ENCODE measurements at places on chromosomes 11 and 22.

DNA sequence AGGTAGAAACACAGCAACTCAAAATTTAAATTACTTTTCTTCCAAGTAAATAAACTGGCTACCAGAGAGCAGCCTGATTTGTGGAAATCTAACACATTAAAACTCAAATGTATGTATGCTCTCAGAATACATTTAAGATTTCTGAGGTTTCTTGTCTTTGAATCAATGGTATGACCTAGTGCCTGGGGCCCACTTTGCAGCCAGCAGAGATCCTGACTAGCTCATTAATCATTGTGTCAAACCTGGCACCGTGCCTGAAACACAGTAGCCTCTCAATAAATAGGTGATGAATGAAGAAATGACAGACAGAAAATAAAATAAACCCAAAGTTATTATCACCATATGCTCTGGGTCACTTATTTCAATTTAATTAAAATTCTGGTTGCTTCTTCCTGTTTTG is 176.2 kb upstream of the FAT3 start:
- no peak for DNase-seq

DNA sequence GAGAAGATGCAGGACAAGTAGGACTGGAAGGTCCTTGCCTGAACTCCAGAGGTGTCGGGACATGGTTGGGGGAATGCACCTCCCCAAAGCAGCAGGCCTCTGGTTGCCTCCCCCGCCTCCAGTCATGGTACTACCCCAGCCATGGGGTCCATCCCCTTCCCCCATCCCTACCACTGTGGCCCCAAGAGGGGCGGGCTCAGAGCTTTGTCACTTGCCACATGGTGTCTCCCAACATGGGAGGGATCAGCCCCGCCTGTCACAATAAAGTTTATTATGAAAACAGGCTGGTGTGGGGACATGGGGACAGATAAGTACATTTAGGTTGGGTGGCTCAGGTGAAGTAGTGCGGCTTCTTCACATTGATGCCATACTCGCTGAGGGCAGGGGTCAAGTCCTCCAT is 1.4 kb downstream of the TAF10 start:
- no peak for DNase-seq

- no peak for DNase-seq
Measured at GRCh38 chr11:117914398-117914761, 14.8 kb downstream of the TMPRSS13 start.

DNA sequence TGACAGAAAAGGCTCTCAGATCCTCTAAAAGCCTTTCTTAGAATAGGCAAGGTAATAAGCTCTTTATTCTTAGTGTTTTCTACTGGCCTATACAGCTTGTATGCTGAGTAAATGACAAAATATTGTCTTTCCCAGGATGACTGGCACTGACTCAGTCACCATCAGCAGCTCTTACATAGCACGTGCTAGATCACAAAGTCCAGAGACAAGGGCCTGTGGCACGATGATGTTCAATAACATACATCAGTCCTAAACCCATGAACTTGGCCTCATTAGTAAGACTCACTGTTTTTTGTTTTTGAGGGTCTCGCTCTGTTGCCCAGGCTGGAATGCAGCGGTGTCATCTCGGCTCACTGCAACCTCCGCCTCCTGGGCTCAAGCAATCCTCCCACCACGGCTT is 42.7 kb downstream of the CELF1 start:
- DNase-seq, result no peak

DNA sequence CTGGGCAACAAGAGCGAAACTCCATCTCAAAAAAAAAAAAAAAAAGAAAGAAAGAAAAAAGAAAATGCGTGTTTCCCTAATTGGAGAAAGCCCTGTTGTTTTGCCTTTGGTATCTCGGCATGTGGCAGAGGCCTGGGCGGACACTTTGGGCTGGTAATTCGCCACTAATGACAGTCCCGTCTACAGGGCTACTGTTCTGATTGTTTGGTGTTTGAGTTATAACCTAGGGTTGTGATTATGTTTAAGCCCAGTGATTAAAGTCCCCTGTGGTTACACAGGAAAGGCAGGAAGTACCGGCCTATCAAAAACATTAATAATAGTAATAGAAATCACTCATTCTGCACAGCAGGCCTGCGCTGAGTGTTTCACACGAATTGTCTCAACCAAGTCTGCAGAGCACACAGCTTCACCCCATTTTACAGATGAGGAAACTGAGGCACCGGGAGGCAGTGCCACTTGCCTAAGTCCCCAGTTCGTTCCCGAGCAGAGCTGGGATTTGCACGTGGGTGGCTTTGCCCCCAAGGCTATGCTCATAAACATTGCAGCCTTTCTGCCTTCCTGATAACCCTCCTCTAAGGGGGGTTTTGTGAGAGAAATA is 39.1 kb upstream of the GRAMD4 start:
- no peak for DNase-seq

DNA sequence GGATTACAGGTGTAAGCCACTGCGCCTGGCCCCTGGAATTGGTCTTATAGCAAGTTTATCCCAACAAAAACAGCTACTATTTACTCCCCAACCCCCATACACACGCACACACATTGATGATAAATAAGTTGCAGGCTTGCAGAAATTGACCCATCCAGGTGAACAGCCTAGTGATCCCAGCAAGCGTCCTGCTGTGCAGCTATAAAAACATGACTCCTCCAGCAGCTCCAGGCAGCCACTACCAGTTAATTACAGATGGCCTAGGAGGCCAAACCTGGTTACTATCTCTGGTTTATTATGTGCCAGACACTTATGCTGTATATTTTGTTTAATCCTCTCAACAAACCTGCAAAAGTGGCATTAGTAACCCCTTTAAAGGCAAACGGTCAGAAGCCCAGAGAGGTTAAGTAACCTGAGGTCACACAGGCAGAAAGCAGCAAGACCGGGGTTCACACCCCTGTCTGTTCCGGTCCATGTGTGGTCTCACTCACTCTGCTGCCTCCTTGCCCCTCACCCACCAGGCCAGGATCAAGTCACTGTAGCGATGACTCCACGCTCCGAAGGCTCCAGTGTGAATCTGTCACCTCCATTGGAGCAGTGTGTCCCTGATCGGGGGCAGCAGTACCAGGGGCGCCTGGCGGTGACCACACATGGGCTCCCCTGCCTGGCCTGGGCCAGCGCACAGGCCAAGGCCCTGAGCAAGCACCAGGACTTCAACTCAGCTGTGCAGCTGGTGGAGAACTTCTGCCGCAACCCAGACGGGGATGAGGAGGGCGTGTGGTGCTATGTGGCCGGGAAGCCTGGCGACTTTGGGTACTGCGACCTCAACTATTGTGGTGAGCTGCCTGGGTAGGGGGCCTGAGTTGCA is 6.6 kb downstream of the F2 start:
- no peak for DNase-seq

DNA sequence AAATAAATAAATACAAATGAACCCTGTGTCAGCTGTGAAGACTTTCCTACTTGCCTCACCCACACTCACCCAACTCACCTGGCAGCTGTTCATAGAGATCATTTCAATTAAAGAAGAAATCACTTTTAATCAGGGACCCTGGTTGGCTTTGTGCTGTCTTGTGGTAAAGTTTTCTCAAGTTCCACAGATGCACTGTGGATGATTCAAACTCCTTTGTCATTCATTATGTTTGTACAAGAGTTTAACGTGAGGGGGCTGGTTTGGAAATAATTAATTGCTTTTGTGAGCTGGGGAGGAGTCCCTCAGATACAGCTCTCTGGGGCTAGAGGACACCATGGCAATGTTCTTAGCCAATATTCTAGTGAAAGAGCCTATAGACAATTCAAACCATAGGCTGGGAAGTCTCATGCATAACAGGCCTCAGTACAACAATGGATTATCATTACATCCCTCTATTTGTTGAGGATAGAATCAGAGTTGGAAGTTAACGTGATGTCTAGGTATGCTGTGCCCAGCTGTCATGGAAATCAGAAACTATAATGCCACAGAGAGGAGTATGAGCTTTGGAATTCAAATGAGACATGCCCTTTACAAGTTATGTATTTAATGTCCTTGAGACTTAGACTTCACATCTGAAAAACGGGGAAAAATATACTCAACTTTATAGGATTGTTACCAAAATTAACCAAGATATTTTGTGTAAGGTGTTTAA is 698.5 kb downstream of the KCNA4 start:
- no peak for DNase-seq

GRCh38 chr11:61332797-61333549 is at the start of the genes DDB1 and TKFC:
Gene DDB1 (minus strand): TSS chr11:61333105. CDS start chr11:61332968, 137 bp downstream.
Gene TKFC (plus strand): TSS chr11:61333228. CDS start chr11:61334729, 1,501 bp downstream.
- DNase-seq, result peak; percentile 99

GRCh38 chr22:38129856-38130255 is 19.4 kb upstream of the BAIAP2L2 start:
- no peak for DNase-seq

GRCh38 chr11:80849253-80849652 is 1408.4 kb upstream of the TENM4 start:
- no peak for DNase-seq

DNA sequence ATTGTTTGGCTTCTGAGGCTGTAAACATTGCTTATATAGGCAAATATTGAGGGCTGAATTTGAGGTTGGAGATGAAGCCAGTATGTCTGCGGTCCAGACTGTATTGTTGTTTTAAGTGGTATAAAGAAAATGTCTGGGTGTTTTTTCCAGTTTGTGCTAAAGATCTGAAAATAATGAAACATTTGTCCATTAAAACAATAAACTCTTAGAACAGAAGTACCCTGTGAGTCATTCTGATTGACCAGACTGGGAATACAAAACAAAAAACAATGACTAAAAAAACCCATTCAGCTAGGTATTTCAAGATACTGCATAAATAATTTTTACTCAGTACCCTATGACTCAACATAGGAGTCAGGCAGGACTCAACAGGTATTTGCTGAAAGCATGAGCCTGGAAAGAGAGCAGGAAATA is 20.4 kb downstream of the ALKBH8 start:
- no peak for DNase-seq

GRCh38 chr11:1881442-1882264 is 10.0 kb downstream of the PRR33 start:
- peak; percentile 65 for DNase-seq

DNA sequence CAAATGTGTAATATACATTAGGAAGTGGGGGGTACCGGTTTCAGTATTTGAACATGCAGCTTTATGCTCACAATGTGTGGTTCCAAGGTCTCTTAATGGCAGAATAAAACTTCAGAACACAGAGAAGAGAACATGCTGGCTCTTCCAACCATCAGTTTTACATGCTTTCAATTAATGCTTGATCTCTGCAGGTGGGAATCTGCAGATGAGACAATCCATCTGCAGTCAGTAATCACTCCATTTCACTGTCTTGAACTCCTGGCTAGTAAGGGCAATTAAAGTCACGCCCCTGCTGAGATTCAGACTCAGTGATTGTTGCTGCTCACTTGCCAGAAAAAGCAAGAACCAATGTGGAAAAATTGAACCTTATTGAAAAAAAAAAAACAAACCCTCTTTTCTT is 945.7 kb downstream of the DLG2 start:
- DNase-seq, result no peak

- no peak for DNase-seq
Measured at GRCh38 chr11:110262072-110262403, 34.4 kb downstream of the RDX start.

- DNase-seq, result no peak
Measured at GRCh38 chr11:111633248-111633647, 31.0 kb downstream of the SIK2 start.

DNA sequence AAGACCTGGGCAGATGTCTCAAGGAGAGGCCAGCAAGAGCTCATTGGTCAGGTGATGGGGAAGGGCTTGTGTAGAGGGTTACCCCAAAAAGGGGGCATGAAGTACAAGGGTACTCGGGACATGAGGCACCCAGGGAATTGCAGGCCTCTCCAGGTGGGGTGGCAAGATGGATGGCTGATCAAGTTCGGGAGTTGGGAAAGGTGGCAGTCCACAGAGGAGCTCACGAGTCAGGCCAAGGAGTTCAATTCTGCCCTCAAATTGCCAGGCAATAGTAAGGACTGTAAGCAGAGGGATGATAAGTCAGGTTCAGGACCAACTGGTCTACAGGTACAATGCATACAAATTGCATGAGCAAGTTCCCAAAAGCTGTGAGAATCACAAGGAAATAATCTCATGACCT is 42.3 kb upstream of the SLC25A1 start:
- DNase-seq, result no peak

GRCh38 chr11:1335811-1336761 is 26.7 kb upstream of the TOLLIP start:
- no peak for DNase-seq

DNA sequence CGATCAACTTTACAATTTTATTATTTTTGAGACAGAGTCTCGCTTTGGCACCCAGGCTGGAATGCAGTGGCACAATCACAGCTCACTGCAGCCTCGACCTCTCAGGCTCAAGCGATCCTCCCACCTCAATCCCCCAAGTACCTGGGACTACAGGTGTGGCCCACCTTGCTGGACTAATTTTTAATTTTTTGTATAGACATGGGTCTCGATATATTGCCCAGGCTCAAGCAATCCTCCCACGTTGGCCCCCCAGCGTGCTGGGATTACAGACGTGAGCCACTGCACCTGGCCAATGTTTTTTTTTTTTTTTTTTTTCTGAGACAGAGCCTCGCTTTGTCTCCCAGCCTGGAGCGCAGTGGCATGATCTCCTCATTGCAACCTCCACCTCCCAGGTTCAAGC is 2.0 kb upstream of the PPFIA1 start:
- DNase-seq, result no peak

- DNase-seq, result no peak
Measured at GRCh38 chr11:118896921-118897591, 13.4 kb downstream of the CXCR5 start.

- DNase-seq, result no peak
Measured at GRCh38 chr22:44192098-44192815, 11.5 kb downstream of the PARVG start.

DNA sequence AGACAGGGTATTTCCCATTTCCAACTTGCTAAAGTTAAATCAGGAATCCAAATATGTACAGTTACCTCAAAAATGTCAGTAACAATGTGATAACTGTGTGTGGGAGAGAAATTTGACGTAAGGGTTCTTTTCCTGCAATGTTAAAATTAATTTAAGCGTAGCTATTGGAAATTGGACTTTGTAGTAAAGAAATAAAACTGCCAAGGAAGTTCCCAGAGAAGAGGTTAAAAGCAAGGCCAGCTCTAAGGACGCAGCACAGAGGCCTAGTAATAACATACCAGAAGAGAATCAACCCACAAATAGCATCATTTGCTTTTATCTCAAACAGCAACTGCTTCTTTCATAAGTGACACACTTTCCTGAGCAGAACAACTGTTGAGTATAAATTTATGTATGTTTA is 36.8 kb upstream of the GRIA4 start:
- DNase-seq, result no peak

DNA sequence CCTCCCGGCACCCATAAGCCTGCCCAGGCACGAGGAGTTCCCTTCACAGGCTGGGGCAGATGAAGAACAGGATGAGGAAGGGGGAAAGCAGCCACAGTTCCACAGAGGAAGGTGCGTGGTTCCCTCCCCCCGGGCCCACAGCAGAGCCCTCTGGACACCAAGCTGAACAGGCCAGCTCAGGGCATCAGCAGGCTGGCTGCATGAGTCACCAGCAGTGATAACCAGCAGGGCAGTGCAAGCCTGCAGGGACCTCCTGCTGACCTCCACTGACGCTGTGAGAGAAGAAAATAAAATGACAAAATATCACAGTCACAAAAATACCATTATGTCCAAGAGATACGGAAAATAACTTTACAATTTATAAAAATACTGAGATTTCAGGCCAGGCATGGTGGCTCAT is 11.5 kb downstream of the RTL6 start:
- DNase-seq, result no peak

GRCh38 chr22:41038732-41039131 is 53.7 kb upstream of the EP300 start:
- no peak for DNase-seq

GRCh38 chr11:57842873-57843272 is 81.3 kb downstream of the CTNND1 start:
- DNase-seq, result no peak

- DNase-seq, result no peak
Measured at GRCh38 chr22:45860201-45860600, 116.8 kb downstream of the WNT7B start.
